Ovary (tissue), 10 donors: ENCODE measurements at places on chromosomes 3 and 15.

- no peaks in the 10 kb centered on the region for H3K36me3 ChIP-seq
- H3K27ac ChIP-seq, result no peak overlapping the region
- H3K4me3 ChIP-seq, result no peak overlapping the region
- no peak for DNase-seq
Measured at GRCh38 chr15:76776969-76777368, 128.2 kb downstream of the SCAPER start.

- H3K27me3 ChIP-seq, result no peaks in the 10 kb centered on the region
- DNase-seq, result no peak
- H3K27ac ChIP-seq, result no peak overlapping the region
- no peaks in the 10 kb centered on the region for H3K36me3 ChIP-seq
- peaks cover 3% of the 10 kb centered on the region for H3K4me1 ChIP-seq
- H3K4me3 ChIP-seq, result no peak overlapping the region
Measured at GRCh38 chr15:57797568-57798267, 91.2 kb downstream of the POLR2M start.

GRCh38 chr3:124774327-124774718 is 44.1 kb downstream of the UMPS start:
- no peak overlapping the region for H3K4me3 ChIP-seq
- no peaks in the 10 kb centered on the region for H3K36me3 ChIP-seq

DNA sequence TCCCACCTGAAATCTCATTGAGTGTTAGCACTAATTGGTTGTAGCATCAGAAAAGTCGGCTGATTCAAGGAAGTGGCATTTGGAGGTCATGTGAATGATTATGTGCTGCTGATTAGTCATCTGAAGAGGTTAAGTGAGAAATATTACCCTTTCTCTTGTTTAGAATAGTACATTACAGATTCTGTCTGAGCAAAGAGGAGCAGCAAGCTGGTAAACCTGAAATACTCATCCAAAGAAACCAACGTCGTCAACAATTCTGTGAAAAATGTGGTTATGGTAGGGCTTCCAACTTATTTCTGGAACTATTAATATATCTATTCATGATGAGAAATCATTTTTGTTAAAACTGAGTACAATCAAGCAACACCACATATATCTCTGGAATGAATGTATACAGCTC is 1024.9 kb downstream of the TUSC7 start:
- H3K36me3 ChIP-seq, result no peaks in the 10 kb centered on the region
- no peak overlapping the region for H3K4me3 ChIP-seq
- H3K27ac ChIP-seq, result no peak overlapping the region
- H3K27me3 ChIP-seq, result no peaks in the 10 kb centered on the region

DNA sequence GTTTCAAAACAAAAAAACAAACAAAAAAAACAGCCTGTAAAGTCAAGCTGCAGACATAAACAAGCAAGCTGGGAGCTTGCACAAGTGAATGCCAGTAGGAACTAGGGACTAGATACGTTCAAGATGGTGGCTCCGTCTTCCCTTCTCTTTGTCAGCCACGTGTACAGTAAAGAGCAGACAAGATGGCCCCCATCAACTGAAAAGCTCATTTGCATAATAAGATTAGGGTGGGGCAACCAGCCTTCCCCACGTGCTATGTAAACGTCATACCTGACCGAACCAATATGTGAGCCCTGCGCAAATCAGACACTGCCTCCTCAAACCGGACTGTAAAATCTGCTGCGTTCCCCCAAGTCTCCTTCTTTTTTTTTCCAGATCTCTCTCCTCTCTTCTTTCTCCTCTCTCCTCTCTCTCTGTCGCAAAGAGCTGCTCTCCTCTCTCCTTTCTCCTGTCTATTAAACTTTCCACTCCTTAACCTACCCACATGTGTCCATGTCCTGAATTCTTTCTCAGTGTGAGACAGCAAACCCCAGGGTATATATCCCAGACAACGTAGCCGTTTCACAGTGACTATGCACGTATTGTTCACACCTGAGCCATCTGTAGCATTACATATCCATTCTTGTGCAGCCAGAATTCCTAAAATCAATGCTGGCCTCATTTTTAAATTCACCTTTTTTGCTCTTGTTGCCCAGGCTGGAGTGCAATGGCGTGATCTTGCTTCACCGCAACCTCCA is 31.2 kb upstream of the FXR1 start:
- H3K36me3 ChIP-seq, result no peaks in the 10 kb centered on the region
- no peaks in the 10 kb centered on the region for H3K4me1 ChIP-seq
- DNase-seq, result no peak
- H3K27me3 ChIP-seq, result no peaks in the 10 kb centered on the region
- H3K4me3 ChIP-seq, result no peak overlapping the region

GRCh38 chr3:133211856-133212255 is 173.7 kb downstream of the TMEM108 start:
- DNase-seq, result no peak
- H3K4me3 ChIP-seq, result no peak overlapping the region
- H3K27me3 ChIP-seq, result no peaks in the 10 kb centered on the region
- H3K27ac ChIP-seq, result no peak overlapping the region

- DNase-seq, result peak; percentile 82
- H3K4me1 ChIP-seq, result peaks cover 6% of the 10 kb centered on the region
- H3K4me3 ChIP-seq, result peak overlapping the region; percentile 68
Measured at GRCh38 chr15:93087825-93088199, 1.2 kb downstream of the RGMA start.

GRCh38 chr15:39251413-39252133 is 329.3 kb upstream of the THBS1 start:
- H3K4me3 ChIP-seq, result no peak overlapping the region
- DNase-seq, result no peak
- no peak overlapping the region for H3K27ac ChIP-seq
- H3K36me3 ChIP-seq, result no peaks in the 10 kb centered on the region
- H3K27me3 ChIP-seq, result no peaks in the 10 kb centered on the region

- DNase-seq, result no peak
- no peak overlapping the region for H3K4me3 ChIP-seq
- no peaks in the 10 kb centered on the region for H3K27me3 ChIP-seq
- no peaks in the 10 kb centered on the region for H3K36me3 ChIP-seq
- no peak overlapping the region for H3K27ac ChIP-seq
- H3K4me1 ChIP-seq, result peaks cover 9% of the 10 kb centered on the region
Measured at GRCh38 chr3:129658110-129658843, 51.8 kb upstream of the PLXND1 start.

GRCh38 chr3:143078883-143079282 is 40.7 kb upstream of the CHST2 start:
- H3K4me3 ChIP-seq, result no peak overlapping the region
- no peak overlapping the region for H3K27ac ChIP-seq
- DNase-seq, result no peak
- no peaks in the 10 kb centered on the region for H3K4me1 ChIP-seq
- H3K36me3 ChIP-seq, result no peaks in the 10 kb centered on the region
- no peaks in the 10 kb centered on the region for H3K27me3 ChIP-seq

GRCh38 chr3:54578417-54578816 is 349.4 kb downstream of the LRTM1 start:
- H3K27ac ChIP-seq, result no peak overlapping the region
- H3K36me3 ChIP-seq, result no peaks in the 10 kb centered on the region
- H3K27me3 ChIP-seq, result no peaks in the 10 kb centered on the region

DNA sequence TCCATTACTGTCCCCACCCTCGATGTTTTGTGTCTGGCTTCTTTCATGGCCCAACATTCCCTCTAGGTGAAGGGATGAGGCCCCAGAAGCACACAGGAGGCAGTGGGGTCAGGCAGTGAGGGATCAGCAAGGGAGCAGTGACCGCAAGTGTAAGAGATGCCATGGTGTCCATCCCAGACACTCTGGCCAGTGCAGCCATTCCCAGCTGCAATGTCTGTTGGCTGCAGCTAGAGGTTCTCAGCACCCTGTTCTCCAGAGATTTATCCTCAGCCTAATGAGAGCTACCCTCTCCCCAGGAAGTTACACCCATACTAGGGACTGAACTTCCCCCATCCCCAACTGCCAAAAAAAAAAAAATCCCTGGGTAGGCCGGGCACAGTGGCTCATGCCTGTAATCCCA is 40.2 kb downstream of the TRANK1 start:
- no peak overlapping the region for H3K4me3 ChIP-seq
- no peaks in the 10 kb centered on the region for H3K27me3 ChIP-seq
- no peaks in the 10 kb centered on the region for H3K36me3 ChIP-seq
- no peak for DNase-seq
- H3K27ac ChIP-seq, result no peak overlapping the region

- no peak overlapping the region for H3K4me3 ChIP-seq
- no peak for DNase-seq
- H3K27me3 ChIP-seq, result no peaks in the 10 kb centered on the region
- H3K27ac ChIP-seq, result no peak overlapping the region
- no peaks in the 10 kb centered on the region for H3K36me3 ChIP-seq
Measured at GRCh38 chr3:98644168-98644567, 50.8 kb upstream of the CPOX start.

GRCh38 chr3:64667138-64667537 is 20.7 kb downstream of the ADAMTS9 start:
- H3K36me3 ChIP-seq, result no peaks in the 10 kb centered on the region
- no peak overlapping the region for H3K4me3 ChIP-seq
- peaks cover 13% of the 10 kb centered on the region for H3K4me1 ChIP-seq
- no peaks in the 10 kb centered on the region for H3K27me3 ChIP-seq
- no peak for DNase-seq

DNA sequence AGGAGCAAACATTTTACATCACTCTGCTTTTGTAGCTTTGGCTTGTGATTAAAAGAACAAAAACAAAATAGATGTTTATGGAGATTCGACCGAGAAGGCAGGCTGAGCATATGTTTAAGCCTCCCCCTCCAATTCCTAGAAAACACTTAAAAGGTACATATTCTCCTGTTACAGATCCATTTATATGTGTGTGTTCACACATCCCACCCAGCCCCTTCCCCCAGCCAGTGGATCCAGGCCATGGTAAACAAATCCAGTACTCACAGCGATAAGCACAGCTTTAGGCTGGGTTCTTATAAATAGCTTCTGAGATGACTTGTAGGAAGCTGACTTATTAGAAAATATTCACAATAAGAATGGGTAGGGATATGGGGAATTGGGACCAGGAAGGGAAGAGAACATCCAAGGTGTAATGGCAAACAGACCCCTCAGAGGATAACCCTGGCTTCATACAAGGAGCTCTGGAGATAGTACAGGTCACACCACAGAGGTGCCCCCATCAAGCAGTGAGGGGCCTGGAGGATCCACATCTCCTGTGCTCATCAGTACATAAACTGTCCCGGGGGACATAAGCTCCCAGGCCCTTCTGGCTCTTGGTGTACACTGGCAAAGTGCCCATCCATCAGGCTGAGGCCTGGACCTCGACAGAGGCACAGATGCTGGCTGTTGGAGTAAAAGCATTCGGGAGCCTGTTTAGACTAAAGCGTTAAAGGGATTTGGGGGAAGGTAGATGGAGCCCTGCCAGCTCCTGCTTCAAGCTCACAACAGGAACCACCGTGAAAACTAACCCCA is 70.0 kb upstream of the UBE2E1 start:
- H3K4me1 ChIP-seq, result peaks cover 2% of the 10 kb centered on the region
- H3K27ac ChIP-seq, result no peak overlapping the region
- DNase-seq, result no peak

DNA sequence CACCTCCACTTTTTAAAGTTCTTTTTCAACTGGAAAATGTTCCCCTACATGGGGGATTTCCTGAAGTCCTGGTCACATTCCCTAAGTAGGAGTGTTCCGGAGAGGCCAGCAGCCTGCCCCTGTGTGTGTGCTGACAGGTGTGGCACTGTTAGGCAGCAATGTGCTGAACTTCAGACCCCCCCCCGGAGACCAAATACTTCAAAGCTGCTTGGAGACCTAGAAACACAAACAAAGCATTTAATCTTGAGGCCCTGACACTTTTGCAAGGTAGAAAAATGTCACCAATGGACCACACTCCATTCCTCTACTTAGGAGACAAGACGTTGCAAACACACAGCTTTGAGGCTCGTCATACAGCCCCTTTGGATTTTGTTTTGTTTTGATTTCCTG is 259.6 kb upstream of the CTNNB1 start:
- no peak overlapping the region for H3K4me3 ChIP-seq
- H3K27ac ChIP-seq, result no peak overlapping the region
- no peaks in the 10 kb centered on the region for H3K27me3 ChIP-seq

- H3K36me3 ChIP-seq, result no peaks in the 10 kb centered on the region
- H3K4me1 ChIP-seq, result no peaks in the 10 kb centered on the region
Measured at GRCh38 chr3:169104972-169105371, 558.5 kb downstream of the MECOM start.

DNA sequence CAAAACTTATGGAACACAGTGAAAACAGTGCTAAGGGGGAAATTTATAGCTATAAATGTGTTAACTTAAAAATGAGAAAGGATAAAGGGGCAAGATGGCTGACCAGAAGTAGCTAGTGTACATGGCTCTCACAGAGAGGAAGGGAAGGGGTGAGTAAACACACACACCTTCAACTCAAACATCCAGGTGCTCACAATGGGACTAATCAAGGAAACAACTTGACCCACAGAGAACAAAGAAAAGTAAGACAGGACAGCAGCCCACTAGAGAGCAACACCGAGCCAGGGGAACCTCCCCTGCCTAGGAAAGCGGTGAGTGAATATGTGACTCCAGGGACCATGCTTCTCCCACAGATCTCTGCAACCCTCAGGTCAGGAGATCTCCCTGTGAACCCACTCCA is 85.0 kb upstream of the UBP1 start:
- H3K36me3 ChIP-seq, result no peaks in the 10 kb centered on the region
- no peaks in the 10 kb centered on the region for H3K4me1 ChIP-seq
- no peaks in the 10 kb centered on the region for H3K27me3 ChIP-seq

DNA sequence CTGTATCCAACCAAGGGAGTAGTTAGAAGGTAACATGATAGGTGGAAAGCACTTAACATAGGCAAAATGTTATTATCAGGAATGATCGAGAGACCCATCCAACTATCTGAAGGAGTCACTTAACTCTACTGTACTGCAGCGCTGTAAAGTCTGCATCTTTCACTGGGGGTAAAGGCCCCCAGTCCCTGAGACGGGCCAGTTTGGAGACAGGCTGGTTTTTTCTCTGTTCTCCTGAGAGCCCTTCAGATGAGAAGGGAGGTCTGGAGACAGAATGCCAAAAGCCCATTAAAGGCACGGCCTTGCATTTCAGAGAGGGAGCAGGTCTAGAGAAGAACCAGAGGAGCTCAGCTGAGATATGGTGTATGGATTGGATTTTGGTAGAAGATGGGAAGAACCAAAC is 71.3 kb upstream of the CGNL1 start:
- H3K36me3 ChIP-seq, result no peaks in the 10 kb centered on the region
- DNase-seq, result no peak
- H3K27ac ChIP-seq, result no peak overlapping the region
- no peaks in the 10 kb centered on the region for H3K27me3 ChIP-seq
